ENCODE measurements at places on chromosomes 16 and 17.

GRCh38 chr16:15881794-15882379 is 6.5 kb downstream of the CEP20 start:
- DNase-seq = no peak

DNA sequence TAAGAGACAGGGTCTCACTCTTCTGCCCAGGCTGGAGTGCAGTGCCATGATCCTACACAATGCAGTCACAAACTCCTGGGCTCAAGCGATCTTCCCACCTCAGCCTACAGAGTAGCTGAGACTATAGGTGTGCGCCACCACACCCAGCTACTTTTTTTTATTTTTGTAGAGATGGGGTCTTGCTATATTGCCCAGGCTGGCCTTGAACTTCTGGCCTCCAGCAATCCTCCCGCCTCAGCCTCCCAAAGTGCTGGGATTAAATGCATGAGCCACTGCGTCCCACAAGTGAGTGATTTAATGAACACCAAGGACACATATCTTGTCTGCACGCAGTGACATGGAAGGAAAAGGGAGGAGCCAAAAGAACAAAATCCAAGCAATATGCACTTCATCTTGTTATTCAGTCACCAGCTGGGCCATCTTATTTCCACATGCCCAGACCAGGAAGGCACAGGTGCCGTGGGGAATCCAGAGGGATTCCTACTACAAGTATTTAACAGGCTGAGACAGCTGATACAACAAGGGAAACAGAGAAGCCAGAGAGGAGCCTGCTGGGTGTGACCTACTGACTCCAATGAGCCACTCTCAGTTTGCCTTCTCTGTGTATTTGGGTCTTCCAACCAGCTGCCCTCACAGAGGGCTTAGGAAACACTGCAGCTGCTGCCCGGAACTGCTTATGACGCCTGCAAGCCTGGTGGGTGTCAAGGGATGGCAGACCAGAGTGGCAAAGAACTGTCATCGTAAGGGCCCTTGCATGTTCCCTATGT is 17.0 kb downstream of the LSM12 start:
- no peak for DNase-seq

GRCh38 chr16:26877421-26877820 is 189.3 kb upstream of the C16orf82 start:
- no peak for DNase-seq

DNA sequence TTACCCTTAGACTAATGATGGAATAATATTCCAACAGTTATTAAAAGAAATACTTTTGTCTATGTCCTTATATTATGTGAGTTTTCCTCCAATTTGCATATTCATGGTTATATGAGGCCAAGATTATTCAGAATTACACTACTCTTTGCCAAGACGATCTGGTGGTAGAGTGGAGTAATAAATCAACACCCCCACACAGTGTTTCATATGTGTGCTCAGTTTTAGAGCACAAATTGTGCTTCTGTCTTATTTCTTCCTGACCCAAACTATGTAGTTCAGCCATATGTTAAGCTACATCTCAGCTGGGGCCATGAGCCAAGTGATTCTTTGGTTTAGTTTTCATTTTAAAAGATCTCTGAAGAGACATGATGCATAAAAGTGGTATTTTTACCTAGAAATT is 26.9 kb upstream of the PPM1E start:
- DNase-seq = no peak

DNA sequence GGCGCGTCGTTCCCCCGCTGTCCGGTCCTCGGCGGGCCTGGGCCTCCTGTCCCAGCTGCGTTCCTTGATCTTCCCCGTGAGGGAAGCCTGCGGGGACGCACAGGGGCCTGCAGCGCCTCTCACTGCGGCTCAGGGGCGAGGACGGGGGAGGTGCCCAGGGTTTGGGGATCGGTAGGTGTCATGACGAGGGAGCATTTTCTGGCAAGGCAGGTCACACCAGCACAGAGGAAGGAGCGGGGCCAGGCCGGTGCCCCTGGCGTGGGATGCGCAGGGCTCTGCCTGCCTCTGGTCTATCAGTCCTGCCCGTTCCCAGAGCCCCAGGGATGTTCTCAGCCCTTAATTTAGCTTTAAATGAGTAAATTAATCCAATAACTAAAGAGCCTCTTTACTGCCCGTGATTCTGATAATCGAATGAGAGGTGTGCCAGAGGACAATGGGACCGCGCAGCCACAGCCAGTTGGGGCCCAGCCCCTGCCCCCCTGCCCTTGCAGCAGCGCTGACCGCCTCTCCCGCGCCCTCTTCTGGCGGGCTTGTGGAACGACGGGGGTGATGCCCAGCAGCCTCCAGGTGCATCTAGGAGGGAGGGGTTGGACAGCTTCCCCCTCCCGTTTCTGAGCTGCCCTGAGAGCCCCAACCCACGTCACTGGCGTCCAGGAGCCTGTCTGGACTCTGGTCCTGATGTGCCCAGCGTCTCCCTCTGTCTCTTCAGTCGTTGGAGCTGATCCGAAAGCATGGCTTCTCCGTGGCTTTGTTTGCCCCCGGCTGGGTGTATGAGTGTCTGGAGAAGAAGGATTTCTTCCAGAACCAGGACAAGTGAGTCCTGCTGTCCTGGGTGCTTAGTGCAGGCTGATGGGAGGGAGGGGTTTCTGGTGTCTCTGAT is 7.9 kb downstream of the ENGASE start:
- no peak for DNase-seq

- no peak for DNase-seq
Observed at GRCh38 chr16:70656712-70657263, 10.4 kb downstream of the IL34 start.

DNA sequence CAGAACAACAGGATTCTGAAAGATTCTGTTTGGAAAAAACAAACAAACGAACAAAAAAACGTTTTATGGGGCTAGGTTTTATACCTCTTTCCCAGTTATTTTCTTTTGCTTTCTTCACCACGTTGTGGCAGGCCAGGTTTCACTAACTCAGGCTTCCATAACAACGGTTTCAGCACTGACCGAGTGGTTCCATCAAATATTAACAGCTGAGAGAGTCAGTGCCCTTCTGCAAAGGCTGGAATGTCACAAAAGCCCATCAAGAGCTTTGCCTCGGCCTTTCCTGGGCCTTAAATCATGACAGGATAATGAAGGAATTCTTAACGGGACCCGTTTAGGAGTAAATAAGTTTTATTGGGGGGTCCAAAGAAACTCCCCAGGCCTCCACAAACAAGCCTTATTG is 34.2 kb downstream of the MPHOSPH6 start:
- DNase-seq = no peak

GRCh38 chr16:69654280-69654931 is 72.0 kb downstream of the NQO1 start:
- no peak for DNase-seq

GRCh38 chr17:48513097-48513496 is 17.7 kb downstream of the HOXB1 start:
- no peak for DNase-seq

DNA sequence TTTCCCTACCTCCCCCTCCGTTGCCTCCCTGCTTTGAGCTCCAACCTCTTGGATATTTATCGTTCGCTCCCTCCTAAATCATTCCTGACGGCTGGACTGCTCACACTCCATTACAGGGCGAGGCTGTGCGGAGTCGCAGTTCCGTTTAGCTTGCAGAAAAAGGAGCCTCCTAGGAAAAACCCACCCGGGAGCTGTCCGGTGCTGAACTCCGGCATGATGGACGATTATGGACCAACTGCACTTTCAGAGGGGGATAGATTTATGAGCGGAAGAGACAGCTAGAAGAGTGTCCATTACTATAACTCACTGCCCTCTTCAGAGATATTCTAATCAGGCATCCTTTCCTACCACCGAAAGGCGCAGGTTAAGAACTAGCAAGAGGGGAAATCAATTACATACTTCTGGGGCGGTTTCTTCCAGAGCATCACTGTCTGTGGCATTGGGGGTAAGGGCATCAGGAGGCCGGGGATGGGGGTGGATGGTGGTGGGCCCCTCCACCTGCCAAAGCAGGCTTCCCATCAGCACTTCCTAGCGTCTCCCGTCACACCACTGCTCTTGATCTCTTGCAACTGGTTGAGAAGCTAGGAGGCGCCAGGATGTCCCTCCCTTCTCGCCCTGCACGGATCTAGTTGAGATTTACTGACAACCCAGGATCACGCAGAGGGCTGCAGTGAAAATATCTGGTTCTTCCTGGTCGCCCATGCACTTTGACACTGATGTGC is 251.2 kb downstream of the ENGASE start:
- no peak for DNase-seq

DNA sequence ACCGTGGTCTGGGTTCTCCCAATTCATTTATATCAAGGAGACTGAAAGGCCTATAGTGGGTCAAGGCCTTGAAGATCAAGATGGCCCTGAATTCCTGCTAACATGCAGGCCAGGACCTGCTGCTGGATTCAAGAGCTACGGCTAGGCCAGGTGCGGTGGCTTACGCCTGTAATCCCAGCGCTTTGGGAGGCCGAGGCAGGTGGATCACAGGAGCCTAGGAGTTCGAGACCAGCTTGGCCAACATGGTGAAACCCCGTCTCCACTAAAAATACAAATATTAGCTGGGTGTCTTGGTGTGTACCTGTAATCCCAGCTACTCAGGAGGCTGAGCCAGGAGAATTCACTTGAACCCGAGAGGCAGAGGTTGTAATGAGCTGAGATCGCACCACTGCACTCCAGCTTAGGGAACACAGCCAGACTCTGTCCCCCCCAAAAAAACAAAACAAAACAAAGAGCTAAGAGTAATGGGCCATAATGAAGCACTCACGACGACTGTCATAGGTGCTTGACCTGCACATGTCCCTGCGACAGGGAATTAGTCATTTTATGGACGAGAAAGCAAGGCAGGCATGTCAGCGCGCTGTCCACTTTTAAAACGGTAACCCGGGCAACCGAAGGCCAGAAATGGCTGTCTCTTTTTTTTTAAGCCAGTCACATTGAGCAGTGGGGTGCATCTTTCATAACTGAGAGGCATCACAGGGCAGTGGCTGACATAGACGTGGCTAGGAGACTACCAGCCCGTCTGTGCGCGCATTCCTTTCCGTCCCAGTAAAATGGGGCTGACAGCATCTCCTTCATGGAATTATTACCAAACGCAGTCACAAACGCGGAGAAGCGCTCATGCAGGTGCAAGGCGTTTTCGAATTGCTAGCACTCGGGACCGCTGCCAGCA is 1.0 kb upstream of the FBRS start:
- no peak for DNase-seq

DNA sequence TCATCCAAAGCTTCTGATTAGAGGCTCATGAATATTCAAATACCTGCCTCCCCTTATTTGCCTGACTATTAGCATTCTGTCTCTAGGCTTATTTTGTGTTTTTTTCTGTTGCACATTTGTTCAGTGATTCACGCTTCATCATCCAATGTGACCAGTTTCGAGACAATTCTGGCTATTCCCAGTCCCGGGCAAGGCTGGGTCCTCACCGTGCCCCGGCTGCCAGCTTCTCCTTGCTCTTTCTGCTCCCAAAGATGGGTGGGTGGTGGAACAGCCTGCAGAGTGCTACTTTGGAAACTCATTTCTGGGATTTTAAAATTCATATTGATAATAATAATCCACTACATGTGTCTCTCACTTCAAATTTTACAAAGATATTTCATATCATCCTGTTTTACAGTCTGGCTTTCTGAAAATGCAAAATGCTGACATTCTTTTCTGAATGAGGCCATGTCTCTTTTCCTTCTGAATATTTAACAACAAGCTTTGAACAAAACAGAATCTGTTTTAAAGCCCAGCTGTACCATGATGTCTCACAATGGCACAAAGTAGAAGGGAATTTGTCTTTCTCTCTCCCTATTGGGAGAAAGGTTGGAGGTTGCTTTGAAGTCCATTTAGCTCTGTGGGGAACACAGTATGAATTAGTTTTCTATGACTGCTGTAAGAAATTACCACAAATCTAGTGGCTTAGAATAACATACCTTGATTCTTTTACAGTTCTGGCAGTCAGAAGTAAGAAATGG is 116.9 kb upstream of the CDH13 start:
- DNase-seq = no peak

- DNase-seq = no peak
Observed at GRCh38 chr16:77897129-77897437, 108.7 kb downstream of the VAT1L start.

DNA sequence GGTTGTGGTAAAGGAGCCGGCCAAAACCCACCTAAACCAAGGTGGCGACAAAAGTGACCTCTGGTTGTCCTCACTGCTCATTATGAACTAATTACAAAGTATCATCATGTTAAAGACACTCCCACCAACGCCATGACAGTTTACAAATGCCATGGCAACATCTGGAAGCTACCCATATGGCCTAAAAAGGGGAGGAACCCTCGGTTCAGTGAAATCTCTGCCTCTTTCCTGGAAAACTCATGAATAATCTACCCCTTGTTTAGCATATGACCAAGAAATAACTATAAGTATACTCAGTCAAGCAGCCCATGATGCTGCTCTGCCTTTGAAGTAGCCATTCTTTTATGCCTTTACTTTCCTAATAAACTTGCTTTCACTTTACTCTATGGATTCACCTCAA is 72.2 kb downstream of the CYLD start:
- DNase-seq = no peak

DNA sequence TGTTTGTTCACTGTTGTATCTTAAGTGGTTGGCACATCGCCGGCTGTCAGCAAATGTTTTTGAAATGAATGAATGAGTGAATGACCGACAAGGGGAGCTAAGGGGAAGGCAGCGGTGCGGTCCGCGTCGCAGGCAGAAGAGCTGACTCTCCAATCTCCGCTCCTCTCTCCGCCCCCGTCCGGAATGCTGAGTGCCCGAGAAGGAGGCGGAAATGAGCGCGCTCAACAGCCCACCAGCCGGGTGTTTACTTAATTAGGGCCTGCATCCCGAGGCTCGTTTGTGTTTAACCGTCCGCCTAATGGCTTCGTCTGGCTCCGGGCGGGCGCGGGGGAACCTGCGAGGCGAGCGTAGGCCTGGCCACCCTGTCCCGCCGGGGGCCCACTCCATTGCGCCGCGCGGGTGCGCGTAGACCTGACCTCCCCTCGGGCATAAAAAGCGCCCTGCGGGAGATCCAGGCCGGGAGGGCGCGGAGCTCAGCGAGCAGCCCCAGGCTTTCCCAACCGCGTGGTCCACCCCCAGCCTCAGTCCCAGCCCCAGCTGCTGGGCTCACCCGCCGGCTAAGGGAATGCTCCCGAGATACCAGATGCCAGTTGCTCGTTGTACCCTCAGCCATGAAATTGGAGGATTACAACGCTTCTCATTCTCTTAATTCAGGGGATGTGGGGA is 2.5 kb upstream of the CDH3 start:
- DNase-seq = no peak

DNA sequence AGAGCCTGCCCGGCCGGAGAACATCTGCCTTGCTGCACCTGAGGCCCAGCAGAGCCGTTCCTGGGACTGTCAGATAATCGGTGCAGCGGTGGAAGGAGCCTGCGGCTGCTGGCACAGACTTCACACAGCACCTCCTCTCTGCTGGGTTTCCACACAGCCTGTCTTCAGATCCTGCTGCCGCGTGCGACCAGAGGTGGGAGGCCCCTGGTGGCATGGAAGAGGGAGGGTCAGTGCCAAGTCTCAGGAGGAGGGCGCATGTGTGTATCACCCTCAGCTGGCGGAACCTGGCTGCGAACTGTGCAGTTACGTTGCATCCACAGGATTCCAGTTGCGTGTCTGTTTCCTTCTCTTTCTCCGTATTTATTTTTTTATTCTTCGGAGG is 3.3 kb downstream of the CDK5R1 start:
- DNase-seq = no peak

- DNase-seq = no peak
Observed at GRCh38 chr16:11140466-11140865, 115.5 kb downstream of the SOCS1 start.
